ENCODE measurements at places on chromosomes 3 and 15.

GRCh38 chr3:14166877-14167603 is 11.4 kb downstream of the XPC start:
- no peak for DNase-seq

DNA sequence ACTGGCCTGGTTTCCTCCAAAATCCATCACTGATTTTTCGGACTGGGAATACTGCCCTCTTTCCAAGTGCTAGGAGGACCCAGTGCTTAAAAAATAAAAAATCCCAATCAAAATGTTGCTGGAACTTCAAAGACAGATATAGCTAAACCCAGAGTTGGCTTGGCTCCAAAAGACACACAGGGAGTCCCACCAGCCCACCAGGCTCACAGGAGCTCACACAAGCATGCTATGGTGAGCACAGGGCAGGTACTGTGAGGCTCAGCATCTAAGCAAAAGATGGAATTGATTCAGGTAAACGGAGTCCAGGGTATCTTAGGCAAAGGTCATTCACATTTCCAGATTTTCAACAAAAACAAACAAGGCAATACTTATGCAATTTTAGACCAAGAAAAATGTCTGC is 3.7 kb downstream of the TRANK1 start:
- no peak for DNase-seq

DNA sequence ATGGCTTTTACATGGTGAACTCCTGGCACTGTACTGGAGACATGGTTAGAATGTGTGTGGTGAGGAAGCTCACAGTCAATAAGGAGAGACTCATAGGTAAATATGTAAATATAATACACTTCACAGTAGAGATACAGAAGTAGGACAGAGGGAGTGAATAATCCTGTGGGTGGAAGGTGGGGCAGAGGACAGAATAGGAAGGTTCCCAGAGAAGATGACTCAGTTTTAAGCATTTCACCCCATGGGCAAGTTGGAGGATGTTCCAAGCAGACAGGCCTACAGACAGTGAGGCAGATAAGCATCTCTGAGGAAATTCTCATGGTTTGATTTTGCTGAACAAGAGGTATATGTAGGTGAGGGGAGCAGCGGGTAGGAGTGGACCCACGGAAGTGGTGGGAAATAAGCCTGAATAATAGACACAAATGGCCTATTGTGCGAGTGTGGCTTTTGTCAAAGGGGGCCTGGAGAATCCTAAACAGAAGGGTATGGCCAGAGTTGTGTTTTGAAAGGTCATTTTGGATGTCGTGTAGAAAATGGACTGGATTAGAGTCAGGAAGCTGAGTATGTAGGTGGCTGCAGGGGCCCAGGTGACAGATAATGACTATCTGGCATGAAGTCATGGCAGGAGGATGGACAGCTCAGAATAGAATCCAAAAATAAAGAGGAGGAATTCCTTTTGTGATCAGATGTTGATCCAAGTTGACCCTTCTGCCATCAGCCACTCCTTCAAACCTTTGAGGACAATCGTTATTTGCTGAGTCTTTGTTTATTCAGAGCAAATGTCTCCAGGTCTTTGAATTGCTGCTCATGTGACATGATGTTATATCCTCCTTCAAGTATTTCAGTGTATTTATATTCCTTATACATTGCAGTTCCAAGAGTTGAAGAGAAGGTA is 97.3 kb upstream of the THRB start:
- no peak for DNase-seq

DNA sequence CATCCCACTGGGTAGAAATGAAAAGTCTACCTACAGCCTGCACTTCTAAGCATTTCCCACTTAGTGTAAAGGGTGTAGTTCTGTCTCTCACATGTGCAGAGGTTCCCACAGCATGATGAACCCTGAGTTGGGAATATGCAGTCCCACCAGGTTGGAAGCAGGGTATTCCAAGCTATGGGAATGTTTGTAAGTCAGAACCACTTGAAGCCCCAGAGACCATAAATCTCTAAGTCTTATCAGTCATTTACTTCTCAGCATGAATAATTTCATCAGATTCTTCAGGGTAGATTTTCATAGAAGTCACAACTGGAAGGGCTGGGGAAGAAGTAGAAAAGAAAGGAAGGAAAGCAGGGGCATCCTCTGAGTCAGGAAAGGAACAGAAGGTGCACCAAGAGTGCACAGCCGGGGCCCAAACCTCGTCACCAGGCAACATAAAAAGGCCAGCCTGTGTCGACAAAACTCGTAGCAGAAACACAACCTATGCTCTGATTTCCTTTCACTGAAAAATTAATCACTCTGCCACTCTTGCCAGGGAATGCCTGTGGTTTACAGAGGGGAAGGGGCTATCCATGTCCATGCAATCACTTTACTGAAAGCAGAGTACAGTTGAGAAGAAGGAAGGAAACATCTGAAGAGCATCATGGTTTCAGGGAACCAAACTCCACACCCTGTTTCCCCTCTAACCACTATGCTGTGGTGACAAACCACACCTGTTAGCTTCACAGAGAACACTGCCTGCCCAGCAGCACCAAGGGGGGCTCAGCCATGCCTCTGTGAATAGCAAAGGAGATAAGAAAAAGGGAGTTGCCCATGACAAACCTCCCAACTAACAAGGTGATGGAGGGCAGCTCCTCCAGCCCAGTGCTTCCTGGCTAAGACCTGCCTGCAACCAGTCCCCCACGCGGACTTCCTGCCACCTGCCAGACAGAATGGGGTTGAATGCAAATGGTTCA is 40.5 kb downstream of the SH3BP5 start:
- no peak for DNase-seq

DNA sequence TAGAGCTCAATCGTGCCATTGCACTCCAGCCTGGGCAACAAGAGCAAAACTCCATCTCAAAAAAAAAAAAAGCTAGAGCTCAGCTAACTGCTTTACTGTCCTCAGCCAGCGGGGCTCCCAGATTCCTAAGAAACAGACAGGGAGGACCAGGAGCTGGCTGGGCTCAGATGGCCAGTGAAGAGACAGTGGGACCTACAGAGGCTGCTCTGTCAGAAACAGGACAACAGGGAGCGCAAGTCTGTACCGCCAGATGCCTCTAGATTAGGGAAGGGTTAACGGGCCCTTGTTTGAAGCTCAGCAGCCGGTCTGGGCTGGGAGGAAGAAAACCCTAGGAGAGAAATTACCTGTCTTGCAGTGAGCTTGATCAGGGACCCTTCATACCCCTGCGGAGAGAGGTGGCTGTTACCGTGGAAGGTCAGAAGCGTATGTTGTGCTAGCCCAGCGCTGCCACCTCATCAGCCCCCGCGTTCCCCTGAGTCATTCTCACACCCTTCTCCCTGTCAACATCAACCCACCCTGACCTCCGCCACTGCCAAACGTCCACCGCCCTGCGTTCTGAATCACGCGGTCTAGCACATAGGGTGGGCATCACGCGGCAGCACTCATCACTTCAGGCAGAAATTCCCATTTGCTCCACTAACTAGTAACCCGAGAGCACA is 25.3 kb downstream of the RBPMS2 start:
- peak; percentile 26 for DNase-seq

DNA sequence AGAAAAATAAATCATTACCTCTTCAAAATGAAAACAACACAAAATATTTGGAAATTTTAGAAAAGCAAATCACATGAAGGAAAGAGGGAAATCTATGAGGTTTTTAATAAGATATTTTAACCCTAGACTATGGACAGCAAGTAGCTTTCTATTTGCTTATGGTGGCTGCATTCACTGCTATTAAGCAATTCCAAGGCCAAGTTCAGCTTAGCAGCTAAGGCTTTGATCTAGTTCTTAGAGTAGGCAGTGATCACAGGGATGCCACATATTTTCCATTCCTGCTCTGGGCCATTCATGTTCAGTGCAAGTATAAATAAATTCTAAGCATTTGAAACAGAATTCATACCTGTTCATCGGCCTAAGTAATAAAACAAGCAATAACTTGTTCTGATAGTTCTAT is 235.3 kb downstream of the CDIN1 start:
- no peak for DNase-seq

GRCh38 chr3:142839831-142840230 is 49.1 kb downstream of the PCOLCE2 start:
- no peak for DNase-seq

- no peak for DNase-seq
These were observed 353.2 kb upstream of the PROK2 start for GRCh38 chr3:72137865-72138861.

DNA sequence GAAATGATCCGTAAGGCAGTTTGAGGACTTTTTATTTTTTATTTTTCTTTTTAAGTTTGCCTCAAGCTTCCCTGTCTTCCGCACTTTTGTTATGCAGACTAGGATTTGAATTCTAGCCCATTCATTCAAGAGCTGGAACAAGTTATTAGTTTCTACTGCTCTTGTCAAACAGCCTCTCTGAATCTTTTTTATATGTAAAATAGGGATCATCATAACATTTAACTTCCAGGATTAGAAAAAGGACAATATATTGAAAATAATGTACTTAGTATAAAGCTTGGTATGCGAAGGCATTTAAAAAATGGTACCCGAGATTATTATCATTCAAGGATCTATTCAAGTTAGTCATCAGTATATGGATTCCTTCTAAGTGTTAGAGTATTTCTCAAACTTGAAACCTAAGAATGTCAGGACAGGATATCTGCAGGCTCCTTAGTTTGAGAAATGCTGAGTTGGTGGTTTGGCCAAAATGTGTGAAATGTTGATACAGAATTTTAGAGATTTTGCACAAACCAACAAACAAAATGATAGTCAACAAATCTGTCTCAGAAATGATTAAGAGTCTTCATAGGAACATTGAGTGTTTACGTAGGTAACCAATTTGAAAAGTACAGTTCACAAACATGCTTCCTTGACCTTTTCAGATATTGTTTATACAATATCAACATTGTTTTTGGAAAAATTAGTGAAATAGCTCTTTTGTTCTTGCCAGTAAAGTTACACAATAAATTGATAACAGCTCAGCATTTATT is 40.5 kb upstream of the IGSF10 start:
- no peak for DNase-seq

DNA sequence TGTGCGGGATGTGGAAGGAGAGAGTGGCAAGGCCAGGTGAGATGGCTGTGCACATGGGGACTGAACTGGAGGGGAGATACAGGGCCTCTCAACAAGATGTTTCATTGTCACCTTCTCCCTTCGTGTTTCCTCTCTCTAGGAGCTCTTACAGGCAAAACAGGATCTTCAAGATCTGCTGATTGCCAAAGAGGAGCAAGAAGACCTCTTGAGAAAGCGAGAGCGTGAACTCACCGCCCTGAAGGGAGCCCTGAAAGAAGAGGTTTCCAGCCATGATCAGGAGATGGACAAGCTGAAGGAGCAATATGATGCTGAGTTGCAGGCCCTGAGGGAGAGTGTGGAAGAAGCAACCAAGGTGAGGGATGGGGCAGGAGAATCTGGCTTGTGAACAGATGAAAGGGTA is 85.2 kb downstream of the CGNL1 start:
- DNase-seq, result no peak

DNA sequence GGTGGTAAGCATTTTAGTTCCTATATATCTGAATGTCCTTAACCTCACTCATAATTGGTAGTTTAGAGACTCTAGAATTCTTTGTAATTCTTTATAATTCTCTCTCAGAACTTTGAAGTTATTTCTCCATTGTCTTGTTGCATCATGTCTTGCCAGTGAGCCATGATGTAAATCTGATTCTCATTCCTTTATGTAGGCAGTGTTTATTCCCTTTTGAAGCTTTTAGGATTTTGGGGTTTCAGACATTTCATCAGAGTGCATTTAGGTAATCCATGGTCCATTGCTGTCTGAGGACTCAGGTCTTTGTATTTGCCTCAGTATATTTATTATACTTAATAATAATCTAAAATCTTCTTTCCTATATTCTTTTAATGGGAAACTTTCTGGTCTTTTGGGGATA is 20.6 kb downstream of the CMC1 start:
- DNase-seq, result no peak

GRCh38 chr3:160678292-160678842 is 1.4 kb downstream of the ARL14 start:
- DNase-seq, result peak; percentile 22

- DNase-seq, result no peak
These were observed 23.4 kb upstream of the DYNC1LI1 start for GRCh38 chr3:32593903-32594525.

GRCh38 chr3:124283652-124284023 is 291.7 kb upstream of the ROPN1 start:
- no peak for DNase-seq

DNA sequence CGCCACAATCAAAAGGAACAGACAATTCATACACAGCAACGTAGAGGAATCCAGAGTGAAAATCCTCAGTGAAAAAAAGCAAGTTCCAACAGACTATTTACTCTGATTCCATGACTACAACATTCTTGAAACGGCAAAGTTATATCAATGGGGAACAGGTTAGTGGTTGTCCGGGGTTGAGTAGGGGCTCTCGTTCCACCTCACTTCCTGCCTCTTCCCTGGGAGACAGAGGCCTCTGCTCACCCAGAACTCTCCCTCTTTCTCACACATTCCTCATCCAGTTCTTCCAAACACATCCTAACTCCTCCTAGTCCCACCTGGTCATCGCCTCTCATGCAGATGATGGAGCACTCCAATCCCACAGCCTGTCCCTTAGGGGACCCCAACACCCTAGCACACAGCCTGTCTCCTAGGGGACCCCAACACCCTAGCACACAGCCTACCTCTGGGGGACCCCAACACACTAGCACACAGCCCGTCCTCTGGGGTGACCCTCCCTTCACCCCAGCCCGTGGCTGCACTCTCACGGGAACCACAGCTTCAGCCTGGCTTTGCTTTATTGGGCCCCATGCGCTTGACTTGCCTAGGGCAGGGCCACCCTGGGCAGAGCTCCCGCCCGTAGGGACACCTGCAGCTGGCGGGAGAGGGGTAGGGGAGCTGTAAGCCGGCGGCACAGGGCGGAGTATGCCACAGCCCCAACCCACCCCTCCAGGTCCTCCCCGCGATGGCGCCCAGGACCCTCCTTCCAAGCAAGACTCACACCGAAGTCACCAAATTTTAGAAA is 5.2 kb downstream of the OCA2 start:
- no peak for DNase-seq

DNA sequence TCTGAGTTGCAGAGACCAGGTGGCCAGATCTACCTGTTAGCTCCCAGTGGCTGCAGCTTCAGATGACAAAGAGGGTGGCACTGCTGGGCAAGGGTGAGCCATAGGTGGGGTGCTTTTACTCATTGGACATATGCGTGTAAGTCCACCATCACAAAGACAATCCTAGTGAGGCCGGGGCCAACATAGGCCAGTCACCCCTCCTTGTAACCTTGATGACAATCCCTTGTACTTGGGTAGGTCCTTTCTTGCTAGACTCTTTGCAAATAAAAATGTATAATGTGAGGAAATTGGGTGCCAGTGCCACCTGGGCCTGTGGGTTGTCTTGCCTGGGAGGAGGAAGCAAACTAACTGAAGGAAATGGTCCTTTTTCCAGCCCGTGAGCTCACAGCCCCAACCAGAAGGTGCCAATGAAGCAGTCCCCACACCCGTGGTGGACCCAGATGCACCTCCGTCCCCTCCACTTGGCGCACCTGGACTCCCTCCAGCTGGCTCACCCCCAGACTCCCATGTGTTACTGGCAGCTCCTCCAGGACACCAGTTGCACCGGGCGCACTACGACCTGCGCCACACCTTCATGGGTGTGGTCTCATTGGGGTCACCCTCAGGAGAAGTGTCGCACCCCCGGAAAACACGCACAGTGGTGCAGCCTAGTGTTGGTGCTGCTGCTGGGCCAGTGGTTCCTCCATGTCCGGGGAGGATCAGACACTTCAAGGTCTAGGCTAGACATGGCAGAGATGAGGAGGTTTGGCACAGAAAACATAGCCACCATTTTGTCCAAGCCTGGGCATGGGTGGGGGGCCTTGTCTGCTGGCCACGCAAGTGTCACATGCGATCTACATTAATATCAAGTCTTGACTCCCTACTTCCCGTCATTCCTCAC is 7.6 kb downstream of the AHSG start:
- DNase-seq, result no peak
